Mammary epithelial cell (primary cell): ENCODE measurements at places on chromosomes 12 and 14.
A peak's percentile ranks its signal among the peaks of the same experiment; 100 is the strongest.

DNA sequence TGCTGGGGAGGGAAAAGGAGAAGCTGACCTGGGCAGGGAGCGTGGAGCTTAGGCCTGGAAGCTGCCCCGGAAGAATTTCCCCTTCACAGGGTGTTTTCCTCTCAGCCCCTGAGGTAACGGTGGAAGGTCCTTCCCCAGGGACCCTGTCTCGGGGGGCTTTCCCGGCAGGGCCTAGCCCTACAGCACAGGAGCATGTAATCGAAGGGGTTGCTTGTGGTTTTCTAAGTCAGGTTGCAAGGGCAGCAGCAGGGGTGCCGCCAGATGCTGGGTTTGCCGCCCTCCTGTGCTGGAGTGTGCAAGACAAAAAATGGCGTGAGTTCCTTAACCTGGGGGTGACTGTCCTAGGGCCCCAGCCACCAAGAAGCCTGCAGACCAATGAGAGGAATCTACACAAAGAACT, 1.6 kb upstream of the KRT74 start:
- DNase-seq = no peak

- DNase-seq = no peak
Observed at GRCh38 chr12:57235017-57235727, 5.7 kb downstream of the SHMT2 start.

- peak; percentile 66 for DNase-seq
Observed at GRCh38 chr14:74614508-74615495, 2.8 kb upstream of the LTBP2 start.

DNA sequence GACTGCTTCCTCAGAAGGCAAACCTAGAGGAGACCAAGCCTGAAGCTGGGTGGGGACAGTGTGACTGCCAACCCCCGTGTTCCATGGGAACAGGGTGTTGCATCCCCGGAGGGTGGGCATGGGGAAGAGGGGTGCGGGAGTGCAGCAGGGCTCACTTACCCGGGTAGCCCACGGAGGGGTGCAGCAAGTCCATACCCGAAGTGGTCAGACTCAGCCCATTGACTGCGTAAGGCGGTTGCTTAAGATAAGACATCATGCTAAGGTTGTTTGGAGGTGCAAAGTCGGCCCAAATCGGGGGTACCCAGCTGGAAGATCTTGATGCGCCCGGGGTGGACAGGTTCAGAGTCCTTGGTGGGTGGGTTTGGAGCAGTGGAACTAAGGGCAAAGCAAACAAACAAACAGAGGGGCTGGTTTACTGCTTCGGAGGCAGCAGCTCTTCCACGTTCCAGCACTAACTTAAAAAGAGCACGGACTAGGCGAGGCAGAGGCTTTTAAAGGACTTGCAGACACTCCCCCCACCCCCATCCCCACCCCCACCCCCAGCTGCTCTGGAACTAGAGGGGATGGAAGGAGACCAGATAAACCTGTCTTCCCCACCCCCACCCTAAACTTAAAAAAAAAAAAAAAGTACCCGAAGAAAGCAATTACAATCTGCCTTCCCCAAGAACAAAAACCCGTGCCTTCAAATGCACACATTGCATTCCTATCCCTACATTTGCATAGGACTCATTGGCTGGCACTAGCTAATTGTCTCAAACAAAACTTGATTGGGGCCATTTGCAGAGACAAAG, 4.9 kb downstream of the OTX2 start:
- no peak for DNase-seq

- no peak for DNase-seq
Observed at GRCh38 chr12:114751712-114752111, 67.7 kb upstream of the TBX3 start.

- peak; percentile 87 for DNase-seq
Observed at GRCh38 chr12:124828264-124829007, 35.2 kb downstream of the SCARB1 start.

GRCh38 chr14:69073429-69073828, 79.5 kb downstream of the DCAF5 start:
- DNase-seq = no peak
